Naive B cell (primary cell): ENCODE measurements at places on chromosomes 6 and 20. TPM values are rescaled to one million over a fixed set of nuclear protein-coding genes. Genes with fewer than 3 reads are reported as not detected.

The FAXC gene
- not detected for polyA plus RNA-seq

The TBXT gene
- not detected for polyA plus RNA-seq

The ACTL10 gene
- polyA plus RNA-seq = 1.2 TPM

The SLC17A2 gene
- not detected for polyA plus RNA-seq

GRCh38 chr6:108650325-108650724 is 89.6 kb downstream of the FOXO3 start:
- peaks cover 26% of the 10 kb centered on the region for H3K4me1 ChIP-seq
- H3K36me3 ChIP-seq = peaks cover 25% of the 10 kb centered on the region
- no peaks in the 10 kb centered on the region for H3K27me3 ChIP-seq

- no peaks in the 10 kb centered on the region for H3K4me1 ChIP-seq
- H3K36me3 ChIP-seq = no peaks in the 10 kb centered on the region
Observed at GRCh38 chr6:68958327-68958726, 323.2 kb downstream of the ADGRB3 start.

GRCh38 chr6:75374961-75375400 is 90.4 kb upstream of the TMEM30A start:
- no peaks in the 10 kb centered on the region for H3K4me1 ChIP-seq
- no peak for DNase-seq
- no peaks in the 10 kb centered on the region for H3K36me3 ChIP-seq
- no peak overlapping the region for H3K4me3 ChIP-seq

- H3K36me3 ChIP-seq = no peaks in the 10 kb centered on the region
- H3K4me1 ChIP-seq = peaks cover 30% of the 10 kb centered on the region
- peak overlapping the region; percentile 97 for H3K4me3 ChIP-seq
- H3K27me3 ChIP-seq = no peaks in the 10 kb centered on the region
Observed at GRCh38 chr6:26033085-26033940, 53.9 kb upstream of the HFE start.

GRCh38 chr6:153092082-153093013 is 38.7 kb downstream of the RGS17 start:
- no peak for DNase-seq
- H3K27me3 ChIP-seq = no peaks in the 10 kb centered on the region
- no peak overlapping the region for H3K27ac ChIP-seq

DNA sequence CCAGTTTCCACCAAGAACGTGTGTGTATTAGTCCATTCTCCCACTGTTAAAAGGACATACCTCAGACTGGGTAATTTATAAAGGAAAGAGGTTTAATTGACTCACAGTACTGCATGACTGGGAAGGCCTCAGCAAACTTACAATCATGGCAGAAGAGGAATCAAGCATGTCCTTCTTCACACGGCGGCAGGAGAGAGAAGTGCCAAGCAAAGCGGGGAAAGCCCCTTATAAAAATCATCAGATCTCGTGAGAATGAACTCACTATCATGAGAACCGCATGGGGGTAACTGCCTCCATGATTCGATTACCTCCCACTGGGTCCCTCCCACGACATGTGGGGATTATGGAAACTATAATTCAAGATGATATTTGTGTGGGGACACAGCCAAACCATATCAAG is 13.1 kb downstream of the C20orf203 start:
- H3K27me3 ChIP-seq = no peaks in the 10 kb centered on the region
- H3K4me1 ChIP-seq = no peaks in the 10 kb centered on the region
- H3K27ac ChIP-seq = no peak overlapping the region
- no peak overlapping the region for H3K4me3 ChIP-seq
